ENCODE measurements at places on chromosomes 1 and 21. TPM values are rescaled to one million over a fixed set of nuclear protein-coding genes. Genes with fewer than 3 reads are reported as not detected.

The KRTAP13-1 gene
- not detected for total RNA-seq

The PTCH2 gene
- 2.5 TPM for total RNA-seq

The KRTAP7-1 gene
- not detected for total RNA-seq

The NCAM2 gene
- 60.1 TPM for total RNA-seq

The KCNAB2 gene
- total RNA-seq = 6.9 TPM

The IL19 gene
- not detected for total RNA-seq

The DAB1 gene
- 93.9 TPM for total RNA-seq

The SLC16A4 gene
- 4.7 TPM for total RNA-seq

The WDR64 gene
- not detected for total RNA-seq

The KCNJ15 gene
- 0.31 TPM for total RNA-seq
